ENCODE measurements at places on chromosomes 1 and 21.

DNA sequence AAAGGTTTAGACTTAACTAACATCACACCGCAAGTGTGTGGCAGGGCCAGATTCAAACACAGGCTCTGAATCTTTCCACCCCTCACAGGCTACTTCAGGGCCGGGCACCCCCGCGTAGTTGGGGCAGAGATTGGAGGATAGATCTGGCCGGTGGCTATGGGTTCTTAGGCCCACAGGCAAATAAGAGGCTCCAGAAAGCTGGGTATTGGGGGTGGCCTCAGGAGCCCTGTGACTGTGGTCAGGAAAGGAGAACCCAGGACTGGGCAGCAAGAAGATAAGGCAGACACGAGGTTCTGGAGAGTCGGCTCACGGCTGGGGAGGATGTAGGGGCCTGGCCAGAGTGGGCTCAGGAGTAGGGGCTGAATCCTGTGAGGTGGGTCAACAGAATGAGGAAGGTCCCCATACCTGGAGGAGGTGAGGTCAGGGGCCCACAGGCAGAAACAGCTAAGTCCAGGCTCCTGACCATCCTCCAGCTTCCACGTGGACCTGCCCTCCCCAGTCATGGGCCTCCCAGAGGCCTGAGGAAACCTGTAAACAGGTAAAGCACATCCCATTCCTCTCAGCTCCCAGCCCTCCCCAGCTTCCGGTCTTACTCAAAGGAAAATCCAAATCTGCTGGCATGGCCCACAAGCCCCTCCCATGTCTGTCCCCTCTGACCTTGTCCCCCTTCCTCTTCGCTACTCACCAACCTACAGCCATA, 306.2 kb downstream of the MATN1 start:
- no peak for DNase-seq

DNA sequence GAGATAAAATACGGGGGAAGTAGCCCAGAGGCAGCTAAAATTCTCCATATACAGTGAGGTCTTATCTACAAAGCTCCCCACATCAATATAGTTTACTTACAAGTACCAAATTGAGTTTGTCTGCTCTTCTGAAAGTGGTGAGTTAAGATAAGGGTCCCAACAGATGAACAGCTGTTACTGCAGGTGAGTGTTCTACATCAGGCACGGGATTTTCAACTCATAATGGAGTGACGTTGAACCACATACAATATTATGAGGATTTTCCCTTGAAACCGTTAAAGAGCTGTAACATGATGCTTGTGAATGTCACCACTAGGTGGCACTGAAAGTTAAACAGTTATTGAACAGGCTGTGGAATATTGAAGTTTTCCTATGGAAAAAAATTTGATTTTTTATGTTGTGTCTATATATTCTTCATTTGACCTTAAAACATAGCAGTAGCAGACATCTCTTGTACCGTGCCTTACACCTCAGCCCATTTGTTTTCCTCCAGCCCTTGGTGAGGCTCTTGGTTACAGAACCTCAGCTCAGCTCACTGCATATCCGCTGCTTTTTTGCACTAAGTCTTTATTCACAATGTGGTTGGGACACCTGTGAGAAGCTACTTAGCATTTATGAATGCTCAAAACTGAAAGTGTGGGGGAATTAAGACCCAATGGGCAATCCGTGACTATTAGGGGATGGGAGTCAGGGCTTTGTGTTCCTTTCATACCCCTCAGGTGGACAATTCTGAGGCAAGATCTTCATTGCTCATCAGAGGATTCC, 23.2 kb downstream of the CD1D start:
- DNase-seq = peak; percentile 82

DNA sequence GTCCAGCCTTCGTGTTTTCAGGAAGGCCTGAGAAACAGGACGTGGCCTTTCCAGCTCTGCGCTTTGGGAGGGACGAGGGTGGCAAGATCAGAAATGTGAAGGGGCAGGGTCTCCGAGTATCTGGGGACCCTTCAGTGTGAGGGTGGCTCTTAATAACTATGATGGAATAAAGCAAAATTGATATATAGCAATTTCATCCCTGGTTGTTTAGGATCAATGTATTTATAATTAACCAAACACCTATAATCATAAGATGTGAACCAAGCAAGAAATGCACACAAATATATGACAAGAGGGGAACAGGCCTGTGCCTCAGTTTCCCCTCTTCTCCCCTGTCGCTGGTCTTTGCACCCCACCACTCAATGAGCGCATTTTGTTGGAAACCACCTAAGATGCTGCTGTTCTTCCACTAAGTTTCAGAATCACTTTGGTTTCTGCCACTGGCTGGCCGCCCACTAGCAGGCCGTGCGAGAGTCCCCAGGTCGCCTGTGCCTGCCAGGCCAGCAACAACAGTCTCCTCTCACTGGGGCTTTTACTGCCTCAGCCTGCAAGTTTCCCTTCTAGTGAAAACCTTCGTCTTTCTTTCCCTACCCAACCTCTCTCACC, 36.6 kb downstream of the UBASH3A start:
- DNase-seq = no peak

GRCh38 chr1:173128742-173129141, 78.0 kb upstream of the TNFSF18 start:
- DNase-seq = no peak

- peak; percentile 49 for DNase-seq
Measured at GRCh38 chr1:94096797-94097549, 24.0 kb downstream of the ABCA4 start.

DNA sequence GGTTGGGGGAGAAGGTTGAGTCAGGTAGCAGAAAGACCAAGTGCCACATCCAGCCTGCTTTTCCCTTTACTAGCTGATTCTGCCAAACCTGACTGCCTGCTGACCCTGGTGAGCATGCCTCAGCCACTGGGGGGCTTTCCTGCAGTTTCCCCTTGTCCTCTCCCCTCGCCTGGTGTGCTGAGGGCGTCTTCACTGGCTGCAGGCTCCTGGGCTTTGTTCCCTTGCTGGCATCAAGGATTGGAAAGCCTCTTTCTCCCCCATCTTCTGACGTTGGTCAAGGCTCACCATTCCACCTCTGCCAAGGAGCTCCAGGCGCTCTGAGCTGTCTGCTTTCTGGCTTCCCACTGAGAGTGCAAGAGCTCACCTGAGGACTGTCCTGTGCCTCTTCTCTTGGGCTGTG, 28.4 kb downstream of the MAN1C1 start:
- DNase-seq = no peak

DNA sequence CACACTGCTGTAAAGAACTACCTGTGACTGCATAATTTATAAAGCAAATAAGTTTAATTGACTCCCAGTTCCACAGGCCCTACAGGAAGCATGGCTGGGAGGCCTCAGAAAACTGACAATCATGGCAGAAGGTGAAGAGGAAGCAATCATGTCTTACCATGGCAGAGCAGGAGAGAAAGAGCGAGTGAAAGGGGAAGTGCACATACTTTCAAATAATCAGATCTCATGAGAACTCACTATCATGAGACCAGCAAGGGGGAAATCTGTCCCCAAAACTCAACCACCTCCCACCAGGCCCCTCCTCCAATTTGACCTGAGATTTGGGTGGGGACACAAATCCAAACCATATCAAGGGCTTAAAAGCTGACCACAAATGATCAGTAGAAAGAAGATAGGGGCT, 493.2 kb downstream of the PTPRC start:
- DNase-seq = no peak

DNA sequence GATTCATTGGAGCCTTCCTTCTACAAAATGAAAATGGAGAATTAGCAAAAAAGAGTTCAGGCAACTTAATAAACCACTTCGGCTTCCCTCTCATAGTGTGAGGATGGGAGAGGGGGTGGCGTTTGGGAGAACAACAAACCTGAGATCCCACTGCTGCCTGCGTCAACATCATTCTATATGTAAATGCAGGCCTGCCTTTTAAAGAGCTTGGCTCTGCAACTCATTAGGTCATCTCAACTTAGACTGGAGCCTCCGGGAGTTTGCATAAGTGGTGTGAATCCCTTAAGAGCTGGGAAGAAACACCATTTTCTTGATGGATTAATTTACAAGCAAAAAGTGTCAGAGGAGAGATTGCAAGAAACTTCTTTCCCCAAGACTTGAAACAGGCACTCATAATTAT, 127.6 kb upstream of the DAB1 start:
- DNase-seq = no peak

GRCh38 chr1:183231545-183231944, 45.5 kb downstream of the LAMC2 start:
- DNase-seq = no peak

DNA sequence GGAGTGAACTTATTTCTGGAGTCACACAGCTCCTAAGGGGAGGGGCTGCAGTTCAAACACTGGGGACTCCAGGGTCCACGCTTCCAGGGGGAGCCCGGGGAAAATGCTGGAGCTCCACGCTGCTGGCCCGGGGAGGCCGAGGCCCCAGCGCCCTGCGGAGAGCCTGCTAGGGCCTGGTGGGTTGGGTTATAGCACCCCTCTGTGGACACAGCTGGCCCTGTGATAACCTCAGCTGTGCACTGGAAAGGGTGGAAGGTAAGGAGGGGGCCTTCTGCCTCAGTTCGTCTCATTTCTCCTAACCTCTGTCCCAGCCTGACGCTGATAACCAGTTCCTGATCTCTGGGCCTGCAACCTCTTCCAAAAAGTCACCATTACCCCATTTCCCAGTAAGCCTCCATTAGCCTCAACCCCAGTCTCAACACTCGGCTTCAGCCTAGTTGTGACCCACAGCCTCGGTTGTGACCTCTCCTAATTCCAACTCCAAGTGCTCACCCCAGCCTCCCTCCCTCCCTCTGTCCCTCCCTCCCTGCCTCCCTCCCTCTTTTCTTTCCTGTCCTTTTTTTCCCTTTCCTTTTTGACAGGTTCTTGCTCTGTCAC, 7.1 kb downstream of the NBL1 start:
- peak; percentile 63 for DNase-seq

DNA sequence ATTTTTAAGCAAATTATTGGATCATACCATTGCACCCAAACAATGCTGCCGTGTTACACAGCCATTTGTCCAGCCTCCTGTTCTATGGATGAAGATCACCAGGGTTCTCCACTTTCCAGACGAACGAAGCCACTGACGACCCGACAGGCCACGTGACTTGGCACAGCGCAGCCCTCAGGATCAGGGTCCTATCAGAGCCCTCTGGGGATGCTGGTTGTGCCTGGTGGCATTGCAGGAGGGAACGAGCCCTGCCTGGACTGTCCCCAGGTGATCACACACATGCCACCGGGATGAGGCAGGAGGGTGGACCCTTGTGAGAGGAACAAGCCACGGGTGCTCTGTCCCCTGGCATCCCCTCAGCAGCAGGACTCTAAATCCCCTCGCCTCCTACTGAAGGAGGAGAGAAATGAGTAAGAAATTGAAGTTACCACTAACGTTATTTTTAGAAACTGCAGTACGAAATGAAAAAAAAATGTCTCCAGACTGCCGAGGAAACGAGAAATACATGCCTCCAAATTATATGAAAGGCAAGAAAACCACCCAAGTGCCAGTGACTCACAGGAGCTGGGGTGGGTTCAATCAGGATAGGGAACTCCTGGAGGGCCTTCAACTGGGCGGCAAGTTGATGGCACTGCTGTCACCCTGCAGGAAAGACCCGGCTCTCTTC, 58.7 kb upstream of the PDE9A start:
- no peak for DNase-seq

- DNase-seq = peak; percentile 46
Measured at GRCh38 chr1:40582116-40582515, 50.7 kb downstream of the ZNF684 start.

DNA sequence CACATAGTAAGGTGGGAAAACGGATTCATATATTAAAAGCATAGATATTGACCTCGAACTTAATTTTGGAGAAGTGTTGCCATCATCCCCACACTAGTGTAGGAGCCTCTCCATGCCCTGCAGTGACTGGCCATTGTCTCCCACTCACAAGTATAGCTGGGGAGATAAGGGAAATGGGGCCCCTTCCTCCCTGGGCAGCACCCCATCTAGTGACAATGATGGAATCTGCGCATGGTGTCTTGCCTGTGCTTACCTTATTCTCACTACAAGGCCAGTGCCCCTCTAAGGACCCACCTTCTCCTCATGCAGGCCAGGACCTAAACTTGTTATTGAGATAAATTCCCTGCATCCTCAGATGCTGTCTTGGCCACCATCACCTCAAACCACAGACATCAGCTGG, 374.9 kb downstream of the NTNG1 start:
- DNase-seq = no peak

DNA sequence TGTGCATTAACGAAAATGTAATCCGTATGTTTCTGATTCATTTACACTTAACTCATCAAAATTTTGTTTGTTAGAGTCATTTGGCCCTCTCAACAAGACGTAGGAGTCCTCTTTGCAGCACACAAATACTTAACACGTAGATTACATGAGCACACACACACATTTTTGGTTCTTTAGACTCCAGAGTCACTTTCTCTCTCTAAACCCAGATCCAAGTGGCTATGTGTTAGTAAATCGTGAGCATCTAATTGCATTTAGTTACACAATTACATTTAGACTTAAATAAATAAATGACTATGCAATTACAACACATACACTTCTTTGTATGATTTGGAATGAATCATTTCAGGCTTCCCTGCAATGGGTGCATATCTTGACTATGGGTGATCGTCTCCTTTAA, 109.0 kb upstream of the GREM2 start:
- no peak for DNase-seq

GRCh38 chr1:235820061-235820460, 46.6 kb downstream of the LYST start:
- DNase-seq = no peak

GRCh38 chr21:41752231-41752681, 14.6 kb downstream of the RIPK4 start:
- DNase-seq = peak; percentile 56

DNA sequence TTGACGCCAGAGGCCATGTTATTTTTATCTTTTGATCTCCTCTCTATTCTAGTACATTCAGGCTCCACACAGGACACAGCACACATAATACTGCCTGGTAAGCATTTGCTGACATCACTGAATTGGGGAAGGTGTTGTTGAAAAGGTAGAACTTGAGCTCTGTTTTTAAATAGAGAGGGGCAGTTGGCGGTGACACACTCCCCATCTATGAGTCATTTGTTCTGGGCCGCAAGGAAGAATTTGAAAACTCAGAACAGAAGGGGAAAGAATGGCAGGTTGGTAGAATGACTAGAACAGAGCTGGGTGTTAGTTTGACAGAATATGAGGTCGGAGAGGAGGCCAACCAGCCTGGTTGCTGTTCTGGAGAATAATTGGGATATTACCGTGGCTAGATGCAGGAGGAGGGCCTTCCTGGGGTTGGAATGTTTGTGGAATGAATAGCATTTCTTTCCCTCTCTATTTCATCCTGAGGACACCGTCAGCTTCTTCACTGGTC, 52.1 kb upstream of the ERRFI1 start:
- peak; percentile 59 for DNase-seq

All from fibroblast of the aortic adventitia (primary cell).